ENCODE measurements at places on chromosomes 7 and 10.

- DNase-seq = no peak
These were observed 67.8 kb downstream of the ABCC2 start for GRCh38 chr10:99850021-99850766.

GRCh38 chr10:119786117-119786769 is 60.4 kb downstream of the INPP5F start:
- no peak for DNase-seq

- DNase-seq = no peak
These were observed 6.2 kb downstream of the CLRN3 start for GRCh38 chr10:127886371-127887051.

GRCh38 chr10:127193125-127193524 is 3.3 kb downstream of the INSYN2A start:
- DNase-seq = no peak

GRCh38 chr7:146290746-146291145 is 174.1 kb downstream of the CNTNAP2 start:
- no peak for DNase-seq

DNA sequence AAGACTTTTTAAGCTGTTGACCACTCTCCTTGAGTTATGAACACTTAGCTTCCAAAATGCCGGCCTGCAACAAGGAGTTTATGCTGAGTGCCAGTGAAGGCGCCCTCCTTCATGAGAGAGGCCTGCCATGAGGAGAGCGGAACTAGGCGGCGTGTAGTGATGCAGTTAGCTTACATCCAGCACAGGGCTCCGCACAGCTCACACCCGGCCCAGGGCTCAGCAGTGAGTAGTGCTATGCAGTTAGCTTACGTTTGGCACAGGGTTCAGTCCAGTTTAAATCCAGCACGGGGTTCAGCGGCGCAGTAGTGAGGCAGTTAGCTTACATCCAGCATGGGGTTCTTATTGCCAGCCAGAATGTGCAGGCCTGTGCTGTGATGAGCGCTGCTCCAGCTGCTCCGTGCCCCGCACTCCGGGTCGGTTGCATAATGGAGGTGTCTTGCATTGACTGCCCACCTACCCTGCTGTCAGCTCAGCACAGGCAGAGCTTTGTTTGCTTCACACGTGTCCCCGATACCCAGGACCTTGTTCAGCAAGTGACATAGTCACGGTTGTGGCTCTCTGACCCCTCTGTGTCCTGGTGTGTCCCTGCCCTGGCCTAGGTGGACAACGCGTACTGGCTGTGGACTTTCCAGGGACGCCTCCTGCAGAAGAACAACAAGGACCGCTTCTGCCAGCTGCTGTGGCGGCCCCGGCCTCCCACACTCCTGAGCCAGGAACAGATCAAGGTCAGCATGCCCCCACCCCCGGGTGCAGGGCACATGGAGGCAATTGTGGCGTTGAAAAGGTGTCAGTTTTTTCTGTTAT is 21.9 kb downstream of the EIF3B start:
- no peak for DNase-seq

- DNase-seq = no peak
These were observed 20.5 kb downstream of the PON3 start for GRCh38 chr7:95375591-95376257.

GRCh38 chr10:58360412-58361004 is 24.7 kb upstream of the TFAM start:
- no peak for DNase-seq

DNA sequence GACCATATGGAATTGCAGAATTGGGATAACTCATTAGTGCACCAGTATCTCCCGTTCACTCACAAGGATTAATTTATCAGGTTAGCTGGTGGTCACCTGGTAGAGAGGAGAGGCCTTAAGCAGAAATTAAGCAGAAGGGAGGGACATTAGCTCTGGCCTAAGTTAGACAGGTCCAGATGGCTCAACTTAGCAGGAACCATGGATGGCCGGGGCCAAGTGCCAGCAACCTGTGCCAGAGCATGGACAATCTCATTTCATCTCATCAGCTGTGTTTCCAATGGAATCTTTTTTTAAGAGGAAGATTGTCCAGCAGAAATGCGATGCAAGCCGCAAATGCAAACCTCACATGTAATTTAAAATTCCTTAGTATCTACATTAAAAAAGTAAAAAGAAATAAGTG is 82.2 kb downstream of the JCAD start:
- DNase-seq = no peak

DNA sequence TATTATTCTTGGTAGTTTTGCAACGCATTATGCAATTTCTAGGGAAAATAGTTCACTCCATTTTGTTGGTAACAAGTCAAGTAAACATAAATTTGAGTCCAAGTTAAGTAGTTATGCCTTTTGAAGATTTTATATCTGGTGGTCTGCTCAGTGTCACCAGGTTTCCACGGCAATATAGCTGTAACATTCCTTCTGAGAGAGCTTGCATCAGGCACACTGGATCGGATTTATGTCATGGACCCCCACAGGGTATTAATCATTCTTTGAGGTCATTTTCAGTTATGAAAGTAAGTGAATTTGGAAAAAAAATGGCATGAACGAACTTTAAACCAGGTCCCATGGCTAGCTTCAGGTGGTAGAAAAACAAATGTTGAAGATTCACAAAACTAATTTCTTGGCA is 136.3 kb downstream of the POLR1F start:
- no peak for DNase-seq

All from stimulated activated CD4-positive, alpha-beta T cell treated with anti-CD3 and anti-CD28 coated beads, TNF-alpha, amount 100 ng/mL, for 48 hours (primary cell).